A549 treated with CORT108297 at 1 μM for 4 hours (cell line): ENCODE measurements at places on chromosomes 4 and X. TPM values are rescaled to one million over a fixed set of nuclear protein-coding genes. Genes with fewer than 3 reads are reported as not detected.

The F8A2 gene
- total RNA-seq = not detected in 5 replicates

The GPRASP2 gene
- 4.7 to 6.9 TPM (median 5.9 TPM) in 5 replicates for total RNA-seq

The UGT8 gene
- 0.16 to 0.22 TPM (median 0.18 TPM) in 5 replicates for total RNA-seq

The MAGEB17 gene
- total RNA-seq = not detected in 5 replicates

The SPANXA2 gene
- total RNA-seq = 0.16 to 0.18 TPM in 2 of 5 replicates, not detected in the others
